ENCODE measurements at places on chromosomes 2 and 18. TPM values are rescaled to one million over a fixed set of nuclear protein-coding genes. Genes with fewer than 3 reads are reported as not detected.

The C18orf32 gene
- 31.5 TPM for total RNA-seq

The DSG3 gene
- not detected for total RNA-seq

The PRKAG3 gene
- total RNA-seq = 0.28 TPM

The STPG4 gene
- not detected for total RNA-seq

GRCh38 chr2:24744356-24744755 is 48.8 kb downstream of the PTRHD1 start:
- no peak for DNase-seq

- DNase-seq = no peak
Observed at GRCh38 chr2:180655842-180656454, 324.5 kb upstream of the UBE2E3 start.

GRCh38 chr2:171763602-171764001 is 76.3 kb downstream of the DYNC1I2 start:
- DNase-seq = no peak

DNA sequence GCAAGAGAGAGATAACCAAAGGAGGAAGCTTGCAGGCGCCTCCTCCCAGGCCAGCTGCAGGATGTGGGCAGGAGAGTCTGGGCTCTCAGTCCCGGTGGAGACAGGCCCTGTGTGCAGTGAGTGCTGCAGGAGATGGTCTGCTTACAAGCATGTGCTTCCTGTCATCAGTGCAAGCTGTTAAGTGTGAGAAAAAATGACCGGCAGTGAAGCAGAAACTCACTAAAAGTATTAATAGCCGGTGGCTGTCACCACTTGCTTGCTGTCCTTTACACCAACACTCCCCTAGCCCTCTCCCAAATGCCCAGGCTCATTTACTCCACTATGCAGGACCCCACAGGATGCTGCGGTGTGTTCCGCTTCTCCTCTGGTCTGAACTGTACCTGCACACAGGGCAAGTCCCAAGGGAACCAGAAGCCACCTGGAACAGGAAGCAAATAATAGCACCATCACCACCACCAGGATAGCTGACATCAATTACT is 435.6 kb upstream of the HS6ST1 start:
- DNase-seq = no peak

DNA sequence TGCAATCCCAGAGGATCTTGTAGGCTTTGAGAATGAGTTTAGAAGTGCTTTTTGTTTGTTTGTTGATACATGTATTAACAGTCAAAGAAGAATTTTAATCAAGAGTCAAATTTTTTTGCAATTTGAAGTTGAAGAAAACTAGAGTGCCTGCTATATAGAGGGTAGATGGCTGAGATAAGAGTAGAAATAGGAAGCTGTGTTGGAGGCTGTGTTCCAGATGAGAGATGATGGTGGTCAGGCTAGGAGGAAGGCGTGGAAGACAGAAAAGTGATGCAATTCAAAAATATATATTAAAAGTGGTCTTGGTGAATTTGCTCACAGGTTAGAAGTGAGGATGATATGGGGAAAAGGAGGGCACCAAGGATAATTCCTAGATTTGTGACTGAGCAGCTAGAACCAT is 978.3 kb downstream of the BCL11A start:
- no peak for DNase-seq

DNA sequence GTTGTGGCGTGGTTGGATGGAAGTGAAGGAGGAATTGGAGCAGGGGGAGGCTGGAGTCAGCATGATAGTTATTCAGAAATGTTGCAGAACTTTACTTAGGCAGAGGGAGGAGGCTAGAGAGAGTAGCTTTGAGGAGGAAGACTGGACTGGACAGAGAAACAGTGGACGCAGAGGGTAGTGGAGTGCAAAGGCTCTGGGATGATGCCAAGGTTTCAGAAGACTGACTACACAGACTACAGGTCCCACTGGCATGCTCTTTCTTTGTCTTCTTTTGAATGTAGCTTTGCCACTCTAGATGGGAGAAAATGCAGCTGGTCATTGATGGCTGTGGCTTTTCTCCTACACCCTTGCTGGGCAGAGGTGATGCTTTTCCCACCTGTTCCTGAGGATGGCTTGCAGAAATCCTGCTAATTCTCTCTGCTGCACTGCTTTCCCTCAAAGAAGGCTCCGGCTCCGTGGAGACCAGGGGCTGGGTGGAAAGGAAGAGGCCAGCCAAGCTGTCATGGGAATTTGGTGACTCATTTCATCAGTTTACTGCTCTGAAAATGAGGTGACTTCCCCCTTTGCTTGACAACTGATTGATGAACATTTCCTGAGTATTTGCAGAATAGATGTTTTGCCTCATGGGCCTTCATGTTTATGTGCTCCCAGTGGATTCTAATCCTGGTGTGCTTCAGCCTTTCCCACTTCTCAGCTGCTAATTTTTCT is 42.4 kb downstream of the MEIS1 start:
- no peak for DNase-seq

DNA sequence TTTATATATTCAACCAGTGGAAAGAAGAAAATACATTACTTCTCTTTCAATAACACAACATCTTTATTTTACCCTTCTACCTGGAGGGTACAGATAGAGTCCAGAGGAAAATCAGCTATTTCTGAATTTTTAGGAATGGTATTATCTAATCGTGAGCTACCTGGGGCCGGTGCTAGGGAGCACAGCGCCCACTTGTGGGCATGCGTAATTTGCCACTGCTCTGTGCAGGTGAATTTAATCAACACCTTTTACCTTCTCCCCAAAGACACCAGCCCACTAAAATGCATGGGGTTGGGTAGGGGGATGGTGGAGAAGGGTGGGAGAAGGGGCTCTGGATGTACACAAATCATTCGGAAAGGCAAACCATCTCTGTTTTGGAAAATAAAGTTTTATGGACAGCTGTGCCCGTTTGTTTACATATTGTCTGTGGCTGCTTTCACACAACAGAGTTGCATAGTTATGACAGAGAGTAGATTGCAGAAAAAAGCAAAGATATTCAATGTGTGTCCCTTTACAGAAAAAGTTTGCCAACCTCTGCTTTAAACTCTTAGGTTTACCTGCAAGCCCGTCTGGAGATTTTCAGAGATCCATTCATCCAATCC is 51.5 kb upstream of the DCC start:
- no peak for DNase-seq

DNA sequence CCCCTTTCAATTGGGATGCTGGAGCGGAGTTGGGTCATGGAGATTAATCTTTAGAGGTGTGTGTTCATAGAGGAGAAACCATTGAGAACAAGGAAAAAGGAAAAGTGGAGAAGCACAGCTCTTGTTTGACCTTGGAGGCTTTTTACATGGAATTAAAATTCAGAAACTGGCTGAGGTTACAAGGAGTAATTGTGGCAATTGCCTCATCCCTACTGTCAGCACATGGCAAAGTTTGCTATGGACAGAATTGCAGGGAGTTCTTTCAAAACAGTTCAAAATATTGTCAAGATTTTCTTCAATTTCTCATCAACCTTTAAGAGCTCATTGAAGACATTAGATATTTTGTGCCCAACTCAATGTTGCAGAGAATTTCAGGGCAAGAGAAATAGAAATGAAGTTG is 232.7 kb downstream of the SLC8A1 start:
- no peak for DNase-seq

- DNase-seq = no peak
Observed at GRCh38 chr2:605674-606608, 71.3 kb downstream of the TMEM18 start.

- no peak for DNase-seq
Observed at GRCh38 chr18:77160515-77160914, 27.9 kb upstream of the MBP start.
